AG09319 (cell line): ENCODE measurements at places on chromosomes 1 and 21.

- no peak for DNase-seq
These were observed 9.7 kb downstream of the PLA2G2F start for GRCh38 chr1:20148571-20149500.

GRCh38 chr1:61463220-61463619 is 261.7 kb downstream of the TM2D1 start:
- DNase-seq: no peak

GRCh38 chr1:246527402-246528088 is 20.5 kb upstream of the SMYD3 start:
- no peak for DNase-seq

DNA sequence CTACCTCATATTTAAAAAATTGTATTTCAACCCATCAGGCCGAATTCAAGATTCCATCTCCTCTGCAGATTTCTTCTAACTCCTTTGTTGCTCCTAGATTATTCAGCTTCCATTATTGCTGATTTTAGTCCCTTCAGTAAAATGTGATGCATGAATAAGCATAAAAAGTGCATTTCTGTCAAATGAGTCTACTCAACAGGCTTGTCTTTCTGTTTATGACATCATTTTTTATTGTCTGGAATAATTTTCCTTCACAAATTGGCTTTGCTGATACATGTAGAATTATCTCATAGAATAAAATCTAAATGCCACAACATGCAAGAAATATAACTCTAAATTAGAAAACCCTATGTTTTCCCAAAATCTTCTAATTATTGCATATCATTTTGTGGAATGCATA is 1.6 kb upstream of the OR2M5 start:
- DNase-seq: no peak

- no peak for DNase-seq
These were observed 55.2 kb downstream of the RNF220 start for GRCh38 chr1:44460107-44460882.
